ENCODE measurements at places on chromosomes 3 and 15. TPM values are rescaled to one million over a fixed set of nuclear protein-coding genes. Genes with fewer than 3 reads are reported as not detected.

PLSCR2 gene
- total RNA-seq, result 0.43 TPM

PIGX gene
- 24.1 TPM for total RNA-seq

GRCh38 chr15:31488437-31489204 is 162.0 kb downstream of the KLF13 start:
- peak; percentile 91 for DNase-seq

SI gene
- 0.14 TPM for total RNA-seq

GRCh38 chr3:46986055-46986730 is 6.7 kb downstream of the NBEAL2 start:
- peak; percentile 30 for DNase-seq

DNA sequence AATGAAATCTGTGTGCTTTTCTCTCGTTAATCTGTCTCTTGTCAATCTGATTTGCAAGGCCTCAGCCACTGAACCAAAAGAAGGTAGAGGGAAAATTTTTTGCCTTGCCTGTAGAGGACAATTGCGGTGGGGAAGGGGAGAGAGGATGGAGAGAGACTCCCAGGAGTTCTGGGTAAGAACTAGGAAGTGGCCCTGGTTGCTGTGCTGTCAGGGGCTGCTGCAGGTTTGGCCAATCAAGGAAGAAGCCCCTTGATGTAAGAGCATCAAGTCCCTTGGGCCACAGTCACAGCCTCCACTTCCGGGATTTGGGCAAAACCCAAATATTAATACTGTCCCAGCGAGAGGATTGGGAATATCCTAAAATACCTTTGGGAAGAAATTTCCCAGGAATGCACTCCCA is 43.3 kb downstream of the TRANK1 start:
- DNase-seq, result no peak

DNA sequence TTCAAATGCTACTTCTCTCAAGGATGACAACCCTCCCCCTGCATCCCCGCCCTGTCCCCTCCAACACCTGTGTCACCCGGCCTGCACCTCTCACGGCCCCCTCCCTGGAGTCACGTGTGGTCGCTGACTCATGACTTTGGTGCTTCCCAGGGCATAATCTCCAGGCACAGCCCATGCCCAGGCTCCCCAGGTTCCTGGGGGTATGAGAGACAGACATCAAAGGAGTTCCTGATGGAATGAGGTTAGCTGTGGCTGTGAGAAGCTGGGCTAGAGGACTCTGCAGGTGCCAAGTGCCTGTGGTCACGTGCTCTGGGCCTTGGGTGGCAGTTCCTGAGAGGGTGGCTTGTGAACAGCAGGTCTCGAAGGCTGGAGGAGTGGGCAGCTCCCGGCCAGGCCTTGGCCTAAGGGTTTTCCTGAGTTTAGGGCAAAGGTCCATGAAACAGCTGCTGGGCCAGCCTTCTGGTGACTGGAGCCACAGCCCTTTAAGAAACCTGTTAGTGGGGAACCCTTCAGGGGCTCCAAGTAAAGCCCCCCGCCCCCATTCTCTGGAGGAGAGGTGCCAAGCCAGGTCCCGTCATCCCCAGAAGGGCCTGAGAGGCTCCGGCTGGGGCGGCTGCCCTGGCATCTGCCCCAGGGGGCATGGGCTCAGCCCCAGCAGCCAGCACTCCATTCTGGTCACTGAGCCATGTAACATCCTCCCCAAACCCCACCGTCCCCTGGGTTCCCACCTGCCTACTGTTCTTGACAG is 230.0 kb downstream of the XXYLT1 start:
- DNase-seq, result peak; percentile 76

DNA sequence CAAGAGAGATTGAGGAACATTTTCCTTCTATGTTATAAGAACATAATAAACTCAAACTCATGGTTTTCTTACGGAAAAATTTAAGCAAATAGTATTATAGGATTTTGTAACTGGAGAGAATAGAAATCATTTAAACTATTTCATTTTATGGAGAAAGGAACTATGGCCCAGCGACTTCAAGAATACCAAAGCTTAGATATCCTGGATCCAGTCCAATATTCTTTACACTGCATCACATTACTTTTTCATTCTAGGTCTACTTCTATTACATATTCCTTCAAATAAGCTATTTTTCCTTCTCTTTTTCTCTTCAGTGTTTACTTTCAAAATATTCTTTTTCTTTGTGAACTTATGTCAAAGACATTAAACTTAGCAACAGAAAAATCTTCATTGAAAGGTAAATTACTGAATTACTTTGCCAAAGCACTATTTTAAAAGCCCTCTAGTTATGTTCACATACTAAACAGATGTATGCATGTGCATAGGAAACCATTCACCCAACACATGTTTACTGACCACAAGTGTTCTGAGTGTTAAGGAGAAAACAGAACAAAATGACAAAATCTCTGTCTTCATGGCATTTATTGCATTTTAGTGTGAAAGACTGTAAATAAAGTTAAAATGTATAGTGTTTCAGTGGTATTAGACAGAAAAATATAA is 20.4 kb downstream of the KPNA4 start:
- no peak for DNase-seq

EPHA3 gene
- total RNA-seq, result 28.6 TPM

GRCh38 chr3:130853581-130853980 is 40.3 kb upstream of the ATP2C1 start:
- DNase-seq, result no peak

FBXO40 gene
- 0.83 TPM for total RNA-seq

DNA sequence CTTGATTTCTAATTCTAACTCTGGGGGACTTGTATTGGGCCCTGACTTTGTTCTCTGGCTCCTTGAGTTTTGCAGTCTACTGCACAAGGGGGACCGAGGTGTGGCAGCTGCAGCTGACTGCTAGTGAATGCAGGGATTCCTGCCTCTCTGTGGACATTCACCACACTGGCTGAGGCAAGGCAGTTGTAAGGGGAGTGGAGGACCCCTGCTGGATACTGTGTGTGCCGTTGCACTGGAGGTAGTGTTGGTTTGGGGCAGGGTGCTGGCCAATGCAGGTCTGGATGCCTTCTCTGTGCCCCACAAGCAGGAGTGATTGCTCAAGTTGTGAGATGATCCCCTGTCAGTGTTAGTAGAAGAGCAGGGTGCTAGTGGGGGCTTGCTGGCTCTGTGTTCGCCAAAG is 626.1 kb downstream of the SQOR start:
- no peak for DNase-seq

GRCh38 chr3:133733226-133733625 is 13.0 kb upstream of the TF start:
- DNase-seq, result no peak

DNA sequence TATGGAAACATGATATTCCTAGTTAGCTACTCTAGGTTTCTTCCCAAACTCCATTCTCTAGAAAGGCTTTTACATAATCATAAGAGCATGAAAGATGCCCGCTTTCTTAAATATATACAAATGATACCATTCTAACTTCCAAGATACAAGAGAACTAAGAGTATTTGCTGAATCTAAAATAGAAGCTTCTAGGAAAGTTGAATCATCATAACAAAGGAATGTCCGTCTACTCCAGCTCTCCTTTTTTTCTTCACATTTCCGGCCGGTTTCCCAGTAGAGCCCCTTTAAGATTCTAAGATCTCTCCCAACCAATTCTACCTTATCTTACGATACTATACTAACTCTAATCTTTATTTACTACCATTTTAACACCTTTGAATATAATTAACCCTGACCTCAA is 60.1 kb downstream of the RAD18 start:
- no peak for DNase-seq

DNA sequence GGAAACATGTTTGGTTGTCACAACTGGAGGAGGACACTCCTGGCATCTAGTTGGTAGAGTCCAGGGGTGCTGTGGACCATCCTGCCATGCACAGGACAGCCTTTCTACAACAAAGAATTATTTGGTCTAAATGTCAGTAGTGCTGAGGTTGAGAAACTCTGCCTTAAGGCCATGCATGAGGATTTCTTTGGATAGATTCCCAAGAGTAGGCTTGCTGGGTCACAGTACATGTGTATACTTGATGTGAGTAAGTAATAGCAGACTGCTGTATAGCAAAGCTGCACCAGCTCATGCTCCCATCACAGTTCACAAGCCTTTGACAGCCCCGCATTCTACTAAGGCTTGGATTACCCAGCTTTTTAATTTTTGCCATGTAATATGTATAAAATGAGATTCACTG is 151.3 kb downstream of the MFSD1 start:
- DNase-seq, result no peak

DNA sequence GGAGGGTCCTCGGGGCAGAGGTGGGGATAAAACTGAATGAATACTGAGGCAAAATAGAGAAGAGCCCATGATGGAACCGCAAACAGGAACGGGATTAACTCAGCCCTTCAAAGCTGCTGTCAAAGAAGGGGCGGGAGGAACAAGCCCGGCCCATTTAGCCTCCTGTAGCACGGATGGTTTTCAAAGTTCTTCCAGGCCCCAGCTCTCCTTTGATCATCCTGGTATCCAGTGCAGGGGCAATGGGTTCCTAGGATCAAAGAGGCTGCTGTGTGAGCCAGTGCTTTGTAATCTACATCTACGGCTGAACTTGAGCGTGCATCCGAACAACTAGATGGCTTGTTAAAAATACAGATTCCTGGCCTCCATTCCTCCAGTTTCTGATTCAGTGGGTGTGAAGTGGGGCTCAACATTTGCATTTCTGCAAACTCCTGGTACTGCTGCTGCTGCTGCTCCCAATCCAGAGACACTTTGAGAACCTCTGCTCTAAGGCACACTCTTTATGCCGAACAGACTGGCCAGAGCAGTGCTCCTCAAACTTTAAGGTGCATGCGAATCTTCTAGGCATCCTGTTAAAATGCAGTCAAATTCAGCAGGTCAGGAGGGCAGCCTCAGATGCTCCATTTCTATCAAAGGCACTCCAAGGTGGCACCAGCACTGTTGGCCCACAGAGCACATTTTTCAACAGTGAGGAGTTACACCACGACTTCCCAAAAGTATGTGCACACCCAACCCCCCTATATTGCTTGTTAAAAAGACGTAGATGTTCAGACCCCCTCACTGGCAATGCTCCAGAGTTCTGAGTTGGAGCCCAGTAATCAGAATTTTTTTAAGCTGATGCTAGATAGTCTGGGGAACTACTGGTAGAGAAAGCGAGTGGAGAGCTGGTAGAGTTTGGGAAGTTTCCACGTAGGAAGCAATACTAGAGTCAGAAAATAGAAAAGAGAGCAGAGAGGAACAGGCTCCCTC is 5.6 kb downstream of the GALNT15 start:
- DNase-seq, result no peak

- DNase-seq, result no peak
Measured at GRCh38 chr3:64956711-64957325, 269.0 kb upstream of the ADAMTS9 start.

GRCh38 chr3:168794427-168794826 is 698.7 kb upstream of the GOLIM4 start:
- no peak for DNase-seq

DNA sequence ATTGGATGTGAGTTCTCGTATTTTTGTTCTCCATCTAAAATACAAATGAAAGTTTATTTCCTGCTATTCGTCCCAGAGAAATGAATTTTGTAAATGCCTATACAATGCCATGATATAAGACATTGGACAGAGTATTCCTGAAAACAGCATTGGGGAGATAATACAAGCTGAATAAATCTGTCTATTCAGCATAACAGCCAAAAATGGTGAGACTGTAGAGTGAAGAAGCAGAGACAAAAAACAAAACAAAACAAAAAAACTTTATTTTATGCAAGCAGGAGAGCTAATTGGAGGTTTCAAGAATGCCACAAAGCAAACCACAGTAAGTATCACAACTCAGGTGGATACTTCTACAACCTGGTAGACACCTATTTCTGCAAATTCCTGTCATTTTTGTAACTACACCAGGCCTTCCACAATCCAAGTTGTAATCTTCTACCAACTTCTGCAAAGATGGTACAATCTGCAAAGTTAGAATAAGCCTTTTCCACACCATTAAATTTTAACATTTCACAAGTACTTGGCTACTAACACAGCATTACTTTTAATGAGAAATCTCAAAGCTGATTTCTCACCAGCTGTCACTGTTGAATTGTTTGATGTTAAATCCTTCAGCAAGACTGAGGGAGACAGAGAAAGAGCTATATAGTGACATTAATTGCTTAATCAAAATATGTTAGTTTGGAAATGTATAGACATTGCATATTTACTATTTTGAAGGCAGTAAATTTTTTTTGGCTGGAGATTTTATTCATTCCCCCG is 163.1 kb downstream of the CLSTN2 start:
- no peak for DNase-seq

GRCh38 chr3:187618722-187619121 is 51.5 kb downstream of the SST start:
- DNase-seq, result no peak

- DNase-seq, result no peak
Measured at GRCh38 chr3:159904911-159905310, 83.7 kb upstream of the IL12A start.

DNA sequence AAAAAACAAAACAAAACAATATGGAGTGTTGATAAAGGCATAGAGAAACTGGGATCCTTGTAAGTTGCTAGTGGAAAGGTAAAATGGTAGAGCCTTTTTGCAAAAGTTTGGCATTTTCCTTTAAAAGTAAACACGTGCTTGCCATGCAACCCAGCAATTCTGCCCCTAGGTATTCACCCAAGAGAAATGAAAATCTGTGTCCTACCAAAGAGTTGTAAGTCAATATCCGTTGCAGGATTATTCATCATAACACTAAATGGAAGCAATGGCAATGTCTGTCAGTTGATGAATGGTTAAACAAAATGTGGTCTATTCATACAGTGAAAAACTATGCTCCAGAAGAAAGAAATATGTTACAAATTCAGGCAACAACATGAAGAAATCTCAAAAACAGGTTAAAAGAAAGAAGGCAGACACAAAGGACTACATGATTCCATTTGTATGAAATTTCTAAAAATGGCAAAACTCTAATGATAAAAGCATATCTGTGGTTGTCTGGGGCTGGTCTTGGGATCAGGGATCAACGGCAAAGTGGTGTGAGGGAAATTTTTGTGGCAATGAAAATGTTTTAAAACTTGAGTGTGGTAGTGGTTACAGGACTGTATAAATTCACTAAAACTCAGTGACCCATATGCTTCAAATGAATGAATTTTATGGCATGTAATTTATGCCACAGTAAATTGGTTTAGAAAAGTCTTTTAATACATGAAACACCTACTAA is 229.6 kb downstream of the OPA1 start:
- no peak for DNase-seq

PDZRN3 gene
- 71.9 TPM for total RNA-seq

DNA sequence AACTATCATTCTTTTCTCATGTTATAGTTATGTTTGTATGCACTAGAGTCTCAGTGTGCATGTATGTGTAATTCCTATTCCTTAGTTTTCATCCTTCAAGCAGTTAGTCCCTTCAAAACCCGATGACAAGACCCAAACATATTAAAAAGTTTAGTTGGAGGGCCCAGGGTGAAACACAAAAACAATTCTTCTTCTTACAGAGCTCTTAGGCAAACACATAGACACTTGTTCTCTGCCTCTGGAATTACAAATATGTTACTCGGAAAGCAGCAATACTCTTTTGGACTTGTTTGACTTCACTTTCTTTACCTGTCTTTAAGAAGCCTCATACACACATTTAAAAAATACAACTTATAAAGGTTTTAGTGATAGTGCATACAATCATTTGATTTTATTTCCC is 763 bp upstream of the CNTN6 start:
- DNase-seq, result no peak

IL16 gene
- 21.8 TPM for total RNA-seq

GRCh38 chr15:60237446-60237845 is 160.3 kb downstream of the ANXA2 start:
- no peak for DNase-seq

GRCh38 chr3:12286927-12287726 is 1.7 kb upstream of the PPARG start:
- DNase-seq, result no peak

HDDC3 gene
- total RNA-seq, result 8.6 TPM

All from posterior vena cava (tissue), 2 donors.